ENCODE measurements at places on chromosomes 1 and 21. TPM values are rescaled to one million over a fixed set of nuclear protein-coding genes. Genes with fewer than 3 reads are reported as not detected.

The RUNX3 gene
- polyA plus RNA-seq = not detected

The TRNAU1AP gene
- 31.2 TPM for polyA plus RNA-seq

The GJA4 gene
- not detected for polyA plus RNA-seq

The PKP1 gene
- polyA plus RNA-seq = not detected

The CRABP2 gene
- 42.1 TPM for polyA plus RNA-seq

The ADGRL4 gene
- 0.24 TPM for polyA plus RNA-seq

The CENPL gene
- 4.0 TPM for polyA plus RNA-seq

The ACKR1 gene
- 0.02 TPM for polyA plus RNA-seq

The CLCA4 gene
- polyA plus RNA-seq = not detected

The CYP4A11 gene
- polyA plus RNA-seq = not detected

The MATN1 gene
- 0.23 TPM for polyA plus RNA-seq

The ITSN1 gene
- 27.8 TPM for polyA plus RNA-seq

The ETV3L gene
- not detected for polyA plus RNA-seq

The BROX gene
- polyA plus RNA-seq = 3.8 TPM

The S100A8 gene
- polyA plus RNA-seq = not detected

The EDARADD gene
- polyA plus RNA-seq = not detected

The S100A9 gene
- not detected for polyA plus RNA-seq

The DYNLT4 gene
- polyA plus RNA-seq = 0.37 TPM
